ENCODE measurements at places on chromosomes 2 and 18.

GRCh38 chr2:191245046-191245868 is at the start of gene MYO1B:
Gene MYO1B, plus strand, starts transcription at chr2:191245404. Its CDS starts 31,492 bp downstream, at chr2:191276896.
- peak; percentile 96 for DNase-seq

DNA sequence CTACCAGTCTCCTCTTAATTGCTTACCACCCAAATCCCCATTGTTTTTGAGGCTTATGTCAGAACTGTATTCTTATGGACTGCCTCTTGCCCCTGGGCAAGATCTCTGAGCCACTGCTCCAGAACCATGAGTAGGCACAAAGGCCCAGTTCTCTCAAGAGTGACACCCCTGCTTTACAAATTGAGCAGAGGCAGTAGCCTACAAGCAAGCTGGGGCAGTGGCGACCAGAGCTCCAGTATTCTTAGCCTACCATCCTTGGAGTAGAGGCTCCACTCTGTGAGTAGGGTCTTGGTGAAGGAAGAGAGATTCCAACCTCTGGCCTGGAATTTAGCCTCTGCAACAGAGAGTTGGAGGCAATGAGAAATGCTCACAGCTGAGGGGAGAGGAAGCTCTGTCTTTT is 36.5 kb downstream of the WDR75 start:
- DNase-seq: no peak

- DNase-seq: no peak
These were observed 130.8 kb downstream of the B3GNT2 start for GRCh38 chr2:62326735-62327134.

- DNase-seq: no peak
These were observed 232.6 kb upstream of the LYPD1 start for GRCh38 chr2:132902626-132903025.

- no peak for DNase-seq
These were observed 31.6 kb downstream of the AOX1 start for GRCh38 chr2:200617156-200618053.

DNA sequence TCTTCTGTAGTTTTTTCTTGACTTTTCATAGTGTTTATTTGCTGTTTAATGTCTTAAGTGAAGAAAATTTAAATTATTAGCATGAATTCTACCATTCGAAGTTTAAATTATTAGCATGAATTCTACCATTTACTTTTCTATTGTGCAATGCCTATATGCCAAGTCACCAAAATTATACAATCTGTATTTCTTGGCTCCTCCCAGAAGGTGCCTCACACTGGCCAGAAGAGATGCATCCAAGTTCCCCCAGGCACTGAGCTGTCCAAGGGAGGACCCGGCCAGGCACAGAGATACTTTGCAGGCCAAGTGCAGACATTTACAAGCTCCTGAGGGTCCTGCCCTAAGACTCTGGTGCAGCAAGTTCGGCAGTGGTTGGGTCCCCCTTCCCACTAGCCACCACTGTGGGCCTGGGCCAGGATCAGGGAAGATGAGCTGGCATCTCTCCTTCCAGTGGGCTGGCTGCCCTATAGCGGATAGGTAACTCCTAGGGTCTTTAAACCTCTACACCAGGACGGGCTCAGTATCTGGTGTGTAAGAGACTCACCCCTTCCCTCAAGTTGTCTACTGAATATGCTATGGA is 31.3 kb downstream of the TMEM247 start:
- DNase-seq: no peak

DNA sequence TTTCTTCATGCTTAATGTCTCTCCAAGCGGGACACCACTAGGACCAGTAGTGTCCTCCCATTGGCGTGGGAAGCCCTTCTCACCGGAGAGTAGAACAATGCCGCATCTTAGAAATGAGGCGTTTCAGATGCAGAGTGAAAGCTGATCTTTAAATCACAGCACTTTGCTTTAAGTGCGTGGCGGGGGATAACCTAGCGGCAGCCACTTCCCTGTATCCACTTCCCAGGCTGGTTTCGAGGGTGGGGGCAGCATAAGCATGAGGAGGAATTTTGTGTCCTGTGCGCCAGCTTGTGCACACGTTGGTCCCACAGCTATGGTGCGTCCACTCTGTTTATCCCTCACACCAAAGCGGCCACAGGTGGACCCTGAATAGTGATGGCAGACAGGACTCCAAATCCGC is 63.1 kb downstream of the MBP start:
- no peak for DNase-seq

DNA sequence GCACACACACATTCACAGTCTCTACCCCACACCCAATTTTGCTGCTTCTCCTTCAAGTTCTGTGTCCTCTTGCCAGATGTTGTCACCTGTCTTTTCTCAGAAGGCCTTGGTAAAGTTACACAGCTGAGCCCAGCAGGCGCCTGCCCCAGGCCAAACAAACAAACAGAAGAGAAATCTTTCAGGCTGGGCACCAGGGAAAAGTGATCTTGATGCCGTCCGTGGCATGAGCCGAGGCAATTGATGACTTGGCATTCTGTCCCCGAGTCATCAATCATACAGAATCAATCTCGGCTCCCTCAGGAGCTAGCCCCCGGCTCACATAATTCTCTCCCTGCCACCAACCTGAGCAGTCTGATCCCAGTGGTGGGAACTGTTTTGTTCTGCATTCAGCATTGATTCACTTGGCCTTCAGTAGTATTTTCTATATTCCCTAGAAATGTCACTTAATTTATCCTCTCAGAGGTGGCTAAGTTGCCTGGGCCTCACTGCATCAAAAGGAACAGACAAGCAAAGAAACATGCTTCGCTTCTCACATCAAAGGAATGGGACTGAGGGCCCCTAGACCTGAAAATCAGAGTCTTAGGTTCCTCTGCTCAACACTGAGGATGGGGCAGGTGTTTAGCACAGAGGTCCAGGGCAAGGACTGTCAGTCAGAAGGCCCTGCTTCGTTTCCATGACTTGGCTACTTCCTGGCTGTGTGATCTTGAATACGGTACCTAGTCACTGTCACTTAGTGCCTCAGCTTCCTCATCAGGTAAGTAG is 278.8 kb upstream of the CELF4 start:
- DNase-seq: no peak

- peak; percentile 63 for DNase-seq
These were observed 22.9 kb downstream of the DSG4 start for GRCh38 chr18:31399306-31400032.

All from DMS53 (cell line).